MG63 (cell line): ENCODE measurements at places on chromosomes 16 and 17. TPM values are rescaled to one million over a fixed set of nuclear protein-coding genes. Genes with fewer than 3 reads are reported as not detected.
A peak's percentile ranks its signal among the peaks of the same experiment; 100 is the strongest.

DNA sequence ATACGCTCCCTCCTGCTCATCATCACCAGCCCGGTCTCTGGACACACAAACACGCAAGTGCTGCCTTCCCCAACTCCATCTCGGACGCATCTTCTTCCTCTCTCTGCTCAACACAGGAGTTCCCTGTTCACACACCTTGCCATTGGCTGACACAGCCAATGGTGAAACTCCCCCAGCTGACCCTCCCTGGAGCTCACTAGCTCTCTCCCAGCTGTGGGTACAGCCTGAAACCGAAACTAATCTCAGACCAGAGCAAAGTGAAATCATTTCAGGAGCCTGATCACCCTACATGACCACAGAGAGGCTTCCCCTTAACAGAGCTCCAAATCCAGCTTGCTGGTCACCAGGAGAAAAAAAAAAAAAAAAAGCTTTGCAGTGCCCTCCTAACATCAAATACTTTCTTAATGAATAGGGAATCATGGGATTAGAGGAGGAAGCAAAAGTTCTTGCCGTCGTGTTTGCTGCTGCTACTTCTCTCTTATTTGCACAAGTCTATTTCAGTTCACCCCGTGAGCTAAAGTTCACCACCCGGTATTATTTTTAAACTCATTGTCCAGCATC lies 8.3 kb downstream of the CUEDC1 start:
- peak; percentile 63 for DNase-seq

DNA sequence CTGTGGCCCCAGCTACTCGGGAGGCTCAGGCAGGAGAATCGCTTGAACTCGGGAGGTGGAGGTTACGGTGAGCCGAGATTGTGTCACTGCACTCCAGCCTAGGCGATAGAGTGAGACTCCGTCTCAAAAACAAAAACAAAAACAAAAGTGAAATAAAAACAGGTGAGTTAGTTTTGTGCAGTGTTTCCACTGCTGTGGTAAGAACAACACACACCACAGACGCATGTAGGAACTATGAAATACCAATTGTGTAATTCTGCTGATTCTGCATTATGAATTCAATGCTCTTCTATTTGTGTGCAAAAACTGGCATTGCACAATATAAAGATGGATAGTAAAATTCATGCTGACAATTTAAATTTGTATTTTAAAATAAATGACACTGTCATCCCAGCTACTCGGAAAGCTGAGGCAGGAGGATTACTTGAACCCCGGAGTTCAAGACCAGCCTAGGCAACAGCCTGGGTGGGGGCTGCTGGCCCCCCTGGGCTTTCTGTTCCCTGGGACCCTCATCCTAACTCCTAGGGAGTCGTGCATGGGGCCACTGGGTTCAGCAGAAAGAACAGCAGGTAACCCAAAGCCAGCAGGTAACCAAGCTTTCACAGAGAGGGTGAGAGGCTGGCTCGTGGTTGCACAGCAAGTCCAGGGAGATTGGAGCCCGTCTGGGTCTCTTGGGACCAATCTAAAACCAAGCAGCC lies 10.6 kb upstream of the RHBDF2 start:
- no peak for DNase-seq

DNA sequence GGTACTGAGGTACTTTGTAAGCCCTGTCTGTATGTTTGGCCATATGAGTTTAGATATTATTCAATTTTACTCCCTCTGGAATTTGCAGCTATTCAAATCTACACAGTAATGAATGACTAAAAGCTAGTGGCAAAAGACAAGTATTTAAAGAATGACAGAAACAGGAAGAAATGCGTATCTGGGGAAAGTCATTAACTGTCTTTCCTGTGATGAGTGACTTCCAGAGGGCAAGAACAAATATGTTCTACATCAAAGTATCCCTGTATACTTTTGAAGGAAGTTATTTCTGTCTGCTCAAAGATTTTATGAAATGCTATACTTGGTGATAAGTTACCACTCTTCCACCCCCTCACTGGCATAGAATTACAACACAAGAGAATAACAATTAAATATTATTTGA lies 489.3 kb upstream of the SOX9 start:
- DNase-seq: no peak

- no peak for DNase-seq
Measured at GRCh38 chr17:17300624-17301568, 2.3 kb upstream of the NT5M start.

DNA sequence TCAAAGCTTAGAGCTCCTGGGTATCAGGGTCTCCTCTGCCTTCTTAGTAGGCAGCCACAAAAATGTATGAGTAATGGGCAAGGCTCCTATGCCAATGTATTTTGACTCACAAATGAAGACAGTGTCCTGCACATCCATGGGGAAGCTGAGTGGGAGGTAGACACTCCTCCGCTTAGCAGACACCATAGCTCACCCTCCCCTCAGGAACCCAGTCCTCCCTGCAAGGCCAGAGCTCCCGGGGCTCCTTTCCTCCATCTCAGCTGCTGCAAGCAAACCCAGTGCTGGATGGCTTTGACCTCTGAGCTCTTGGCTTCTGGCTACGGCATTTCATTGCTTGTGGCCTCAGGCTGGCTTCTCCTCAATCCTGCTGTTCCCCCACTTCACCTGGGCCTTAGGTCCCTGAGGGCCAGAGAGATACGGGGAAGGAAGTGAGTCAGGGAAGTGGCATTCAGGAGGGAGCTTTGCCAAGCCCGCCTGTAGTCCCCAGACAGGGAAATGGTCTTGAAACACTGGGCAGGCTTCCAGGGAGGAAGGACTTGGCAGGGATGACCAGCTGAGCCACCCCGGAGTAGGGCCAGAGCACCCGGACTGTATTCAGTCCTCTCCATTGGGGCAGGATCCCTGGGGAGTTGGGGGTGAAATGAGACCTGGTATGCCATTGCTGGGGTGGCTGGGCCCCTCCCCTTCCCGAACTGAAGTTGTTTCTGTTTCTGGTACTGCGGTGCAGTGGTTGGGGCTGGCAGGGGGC lies 4.5 kb downstream of the ABCC3 start:
- peak; percentile 99 for DNase-seq

DNA sequence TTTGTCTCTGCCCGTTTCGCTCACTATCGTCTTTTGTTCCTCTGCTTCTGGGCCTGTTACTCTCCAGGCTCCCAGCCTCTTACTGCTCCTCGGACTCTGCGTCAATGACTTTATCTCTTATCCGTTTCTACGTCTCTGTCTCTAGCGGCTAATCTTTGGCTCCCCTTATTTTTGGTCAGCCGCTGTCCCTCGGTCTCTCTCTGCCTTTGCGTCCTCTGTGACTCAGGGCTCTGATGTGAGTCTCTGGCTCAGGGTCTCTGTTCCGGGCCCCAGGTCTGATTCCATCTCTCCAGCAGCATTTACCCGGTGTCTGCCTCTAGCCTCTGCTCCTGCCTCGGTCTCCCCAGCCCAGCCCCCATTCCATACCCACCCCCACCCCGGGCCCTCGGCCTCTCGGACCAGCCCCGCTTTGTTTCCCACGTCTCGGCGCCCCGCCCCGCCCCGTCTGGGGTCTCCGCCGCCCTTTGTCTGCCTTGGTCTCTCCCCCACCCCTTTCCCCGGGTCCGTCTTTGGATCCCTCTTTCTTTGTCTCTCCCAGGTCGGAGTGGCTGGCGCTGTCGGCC lies 547 bp upstream of the ZNF48 start:
- DNase-seq: no peak

DNA sequence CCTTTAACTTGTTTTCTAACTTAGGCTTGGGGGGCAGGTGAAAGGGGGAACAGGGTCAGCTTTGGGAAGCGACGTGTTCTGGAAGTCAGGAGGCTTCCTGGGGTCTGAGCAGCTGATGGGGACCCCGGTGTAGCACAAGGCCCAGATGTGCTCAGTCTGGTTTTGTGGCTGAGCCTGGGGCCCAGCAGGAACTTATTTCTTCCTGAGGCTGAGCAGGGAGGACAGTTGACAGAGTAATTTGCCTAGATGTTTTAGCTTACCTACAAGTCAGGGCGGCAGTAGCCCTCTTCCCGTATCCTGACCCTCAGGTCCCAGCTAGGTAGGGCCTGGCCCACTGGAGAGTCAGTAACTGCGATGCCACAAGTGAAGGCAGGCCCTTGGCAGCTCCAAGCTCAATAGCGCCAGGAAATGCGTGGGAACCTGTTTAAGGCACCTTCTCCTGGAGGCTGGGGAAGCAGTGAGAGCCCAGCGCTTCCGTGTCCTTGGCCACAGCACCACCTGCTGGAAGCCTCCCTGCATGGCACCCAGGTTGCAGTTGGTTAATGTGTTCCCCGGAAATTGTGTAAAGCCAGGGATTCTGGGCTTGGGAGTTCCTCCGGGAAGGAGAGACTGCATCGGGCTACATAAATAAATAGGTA lies 5.2 kb downstream of the CCR7 start:
- DNase-seq: peak; percentile 86

DNA sequence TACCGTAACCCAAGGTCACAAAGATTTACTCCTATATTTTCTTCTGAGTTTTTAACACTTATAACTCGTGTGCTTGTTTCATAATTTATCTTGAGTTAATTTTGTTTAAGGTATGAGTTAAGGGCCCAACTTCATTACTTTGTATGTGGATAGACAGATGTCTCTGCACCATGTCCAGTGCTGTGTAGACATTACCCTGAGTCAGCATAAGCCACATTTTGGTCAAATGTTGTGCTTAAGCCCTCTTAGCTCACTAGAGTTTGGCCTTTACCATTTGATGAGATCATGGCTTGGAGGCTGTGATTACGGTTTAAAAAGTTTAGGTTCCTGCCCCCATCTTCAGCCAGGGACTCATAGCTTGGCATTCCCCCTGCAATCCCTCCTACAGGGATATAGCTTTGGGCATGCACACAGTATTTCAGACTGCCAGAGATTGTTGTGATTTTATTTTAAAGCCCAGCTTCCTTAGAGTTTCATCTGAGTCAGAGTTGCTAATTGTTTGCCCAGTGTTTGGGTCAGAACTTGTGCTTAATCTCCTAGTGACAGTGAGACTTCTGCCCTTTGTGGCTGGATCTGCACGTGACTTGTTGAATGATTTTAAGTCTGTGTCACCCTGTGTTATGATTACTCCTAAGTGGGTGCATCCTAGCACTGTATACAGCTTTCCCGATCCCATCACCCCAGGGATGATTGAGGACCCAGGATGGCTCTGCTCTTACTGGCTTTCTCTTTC lies 393.1 kb downstream of the CNTNAP4 start:
- DNase-seq: no peak

DNA sequence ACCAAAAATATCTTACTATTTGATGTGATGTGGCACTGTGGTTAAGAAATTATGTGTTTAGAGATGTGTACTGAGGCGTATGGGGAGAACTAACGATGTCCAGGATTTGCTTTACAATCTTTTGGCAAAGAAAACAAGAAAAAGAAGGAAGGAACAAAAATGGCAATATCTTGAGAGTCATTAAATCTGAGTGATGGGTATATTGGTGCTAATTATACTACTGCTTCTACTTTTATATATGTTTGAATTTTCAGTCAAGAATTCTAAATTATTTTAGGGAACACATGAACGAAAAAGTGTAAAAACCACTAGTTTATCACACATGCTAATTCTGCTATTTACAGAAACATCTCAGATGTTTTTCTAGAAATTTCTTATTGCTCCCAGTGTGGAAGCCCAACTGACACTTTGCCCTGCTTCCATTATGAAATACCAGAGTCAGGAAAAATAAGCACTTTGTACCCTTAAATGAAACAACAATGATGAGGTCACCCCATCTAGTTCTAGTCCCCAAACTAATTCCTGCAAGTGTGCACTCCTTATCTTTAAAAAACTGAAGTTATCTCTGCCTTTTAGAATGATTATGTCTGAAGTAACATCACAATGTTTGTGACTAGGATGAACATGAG lies 18.8 kb downstream of the TAT start:
- DNase-seq: no peak

DNA sequence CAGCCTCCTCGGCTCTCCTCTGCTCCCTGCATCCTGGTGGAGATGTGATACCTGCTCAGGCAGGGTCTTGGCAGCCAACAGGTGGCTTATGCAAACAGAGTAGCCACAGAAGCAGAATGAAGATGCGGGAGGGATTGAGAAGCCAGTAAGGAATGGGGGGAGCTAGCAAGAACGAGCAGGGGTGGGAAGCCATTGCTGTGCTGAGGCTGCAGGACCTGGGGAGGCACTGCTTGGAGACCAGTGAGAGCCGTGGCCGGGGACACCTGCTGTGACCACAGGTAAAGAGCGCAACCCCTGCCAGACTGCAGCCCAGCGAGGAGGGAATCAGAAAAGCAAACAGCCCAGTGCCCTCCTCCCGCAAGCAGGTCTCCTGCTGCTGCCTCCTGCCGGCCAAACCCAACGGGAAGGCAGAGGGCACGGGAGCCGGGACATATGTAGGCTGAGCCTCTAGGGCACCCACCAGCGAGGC lies 14.7 kb downstream of the AIPL1 start:
- DNase-seq: no peak

DNA sequence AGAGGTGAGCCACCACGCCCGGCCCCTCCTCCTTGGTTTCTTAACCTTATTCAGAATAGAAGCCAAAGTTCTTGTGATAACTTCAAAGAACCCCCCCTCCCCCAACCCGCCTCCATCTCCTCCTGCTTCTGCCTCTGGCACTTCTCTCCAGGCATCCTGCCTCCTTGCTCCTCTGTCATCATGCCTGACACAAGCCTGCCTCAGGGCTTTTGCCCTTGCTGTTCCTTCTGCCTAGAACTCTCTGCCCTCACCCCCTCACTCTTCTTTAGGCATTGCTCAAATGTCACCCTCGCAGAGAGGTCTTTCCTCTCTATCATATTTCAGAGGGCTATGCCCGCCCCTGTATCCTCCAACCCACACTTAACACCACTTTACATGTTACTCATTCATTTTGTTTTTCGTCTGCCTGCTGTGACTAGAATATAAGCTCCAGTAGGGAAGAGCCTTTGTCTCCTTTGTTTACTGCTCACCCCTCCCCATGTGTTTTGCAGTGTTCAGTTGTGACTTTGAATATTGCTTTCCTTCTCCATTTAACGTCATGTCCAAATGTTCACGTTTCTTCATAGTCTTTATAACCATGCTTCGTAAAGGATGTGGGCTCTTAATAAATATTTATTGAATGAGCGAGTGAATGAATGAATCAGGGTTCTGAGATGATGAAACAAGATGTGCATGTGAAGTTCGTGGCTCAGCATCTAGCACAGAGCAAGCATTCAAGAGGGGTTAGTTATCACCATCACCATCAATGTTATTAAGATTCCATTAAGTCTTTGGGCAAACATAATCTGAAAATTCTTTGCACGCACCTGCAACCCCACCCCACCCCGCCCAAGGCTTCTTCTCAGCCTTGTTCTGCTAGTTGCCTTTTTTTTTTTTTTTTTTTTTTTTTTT lies 186.2 kb upstream of the WSCD1 start:
- DNase-seq: no peak

DNA sequence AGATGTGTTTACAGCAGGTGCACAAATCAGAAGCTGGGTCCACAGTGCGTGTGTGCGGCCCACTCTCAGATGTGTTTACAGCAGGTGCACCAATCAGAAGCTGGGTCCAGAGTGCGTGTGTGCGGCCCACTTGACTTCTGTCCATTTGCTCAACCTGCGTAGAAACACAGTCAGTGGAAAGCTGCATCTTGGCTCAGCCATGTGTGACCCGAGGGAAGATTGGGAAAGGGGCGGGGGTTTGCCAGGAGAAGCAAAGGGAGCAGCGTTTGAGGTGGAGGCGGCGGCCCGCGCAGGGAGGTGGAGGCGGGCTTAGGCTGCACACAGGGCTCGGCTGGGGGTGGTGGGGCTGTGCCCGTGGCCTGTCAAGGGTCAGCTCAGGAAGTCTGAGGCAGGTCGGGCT lies 4.3 kb downstream of the CTU2 start:
- DNase-seq: no peak

Gene HS3ST3A1
- 1.2 and 3.0 TPM in 2 replicates for total RNA-seq

Gene JPH3
- total RNA-seq: 1.3 and 1.7 TPM in 2 replicates

Gene MIS12
- total RNA-seq: 13.3 and 16.8 TPM in 2 replicates

Gene KIF18B
- 10.9 and 21.6 TPM in 2 replicates for total RNA-seq
